AG09309 (cell line): ENCODE measurements at places on chromosomes 4 and X.

DNA sequence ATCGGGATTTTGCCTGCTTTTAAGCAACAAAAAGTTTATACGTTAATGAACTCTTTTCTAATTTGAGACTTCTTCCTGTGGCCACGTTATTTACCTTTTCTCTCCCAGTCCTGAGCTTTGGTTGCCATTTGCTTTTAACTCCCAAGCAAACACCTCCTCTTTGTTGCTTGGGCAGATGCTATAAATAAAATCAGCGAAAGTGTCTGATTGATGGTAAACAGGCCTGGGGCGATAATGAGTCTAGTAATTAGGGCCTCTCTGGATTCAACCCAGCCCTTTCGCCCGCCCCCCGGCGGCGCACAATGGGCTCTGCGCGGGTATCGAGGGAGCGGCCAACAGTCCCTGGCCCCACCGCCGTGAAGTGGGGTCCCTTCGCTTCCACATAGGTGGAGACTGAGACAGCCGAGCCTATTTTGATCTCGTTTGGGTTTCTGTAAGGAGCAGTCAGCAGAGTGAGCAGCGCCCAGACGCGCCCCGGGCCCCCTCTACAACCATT, 790 bp downstream of the CLGN start:
- no peak for DNase-seq

DNA sequence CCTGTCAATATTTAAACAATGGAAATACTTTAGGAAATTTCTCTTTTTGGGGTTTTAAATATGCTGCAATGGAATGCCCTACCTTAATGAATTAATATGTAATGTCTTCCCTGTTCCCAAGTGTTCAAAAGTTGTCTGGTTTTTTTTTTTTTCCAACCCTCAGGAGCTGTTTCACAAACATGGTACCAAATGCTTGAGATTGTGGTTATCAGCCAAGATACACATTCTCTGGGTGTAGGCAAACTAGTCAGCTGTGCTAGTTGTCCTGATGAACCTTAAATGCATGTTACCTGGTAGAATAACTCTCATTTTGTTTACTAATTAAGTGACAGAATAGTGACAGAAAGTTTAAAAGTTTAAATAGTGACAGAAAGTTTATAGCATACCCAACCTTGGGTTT, 50.7 kb downstream of the FHL1 start:
- DNase-seq: no peak

DNA sequence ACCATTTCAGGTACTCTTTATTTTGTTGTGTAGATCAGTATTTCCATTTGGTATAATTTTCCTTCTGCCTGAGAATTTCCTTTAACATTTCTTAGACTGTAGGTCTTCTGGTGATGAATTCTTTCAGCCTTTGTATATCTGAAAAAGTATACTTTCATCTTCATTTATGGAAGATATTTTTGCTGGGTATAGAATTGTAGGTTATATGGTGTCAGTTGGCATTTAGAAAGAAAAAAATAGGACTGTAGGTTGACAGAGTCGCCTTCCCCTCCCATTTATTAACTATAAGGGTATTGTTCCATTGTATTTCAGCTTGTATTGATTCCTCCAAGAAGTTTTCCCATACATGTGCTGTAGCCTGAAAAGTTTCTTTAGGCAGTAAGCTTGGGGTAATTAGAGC, 71.9 kb downstream of the KDM6A start:
- no peak for DNase-seq

- no peak for DNase-seq
Observed at GRCh38 chrX:103151799-103152198, 58.9 kb upstream of the NXF3 start.

- DNase-seq: no peak
Observed at GRCh38 chr4:166078955-166079354, 205.9 kb downstream of the TLL1 start.

DNA sequence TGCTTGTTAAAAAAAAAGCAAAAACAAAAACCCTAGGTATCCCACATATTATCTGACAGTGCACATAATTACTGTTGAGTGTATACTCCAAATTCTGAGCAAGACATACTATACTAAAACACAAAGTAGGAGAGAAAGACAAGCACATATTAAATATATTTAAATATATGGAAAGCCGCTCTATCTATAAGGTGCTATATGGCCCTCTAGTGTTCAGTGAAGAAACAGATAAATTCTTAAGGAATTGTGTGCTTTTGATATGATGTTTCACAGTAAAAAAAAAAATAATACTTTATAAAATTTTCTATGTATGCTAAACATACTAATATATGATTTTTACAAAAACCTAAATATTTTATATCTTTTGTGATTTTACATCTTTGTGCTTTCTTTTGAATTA, 137.8 kb downstream of the FBXW7 start:
- DNase-seq: no peak

GRCh38 chrX:66110112-66110511, 53.9 kb upstream of the HEPH start:
- DNase-seq: peak; percentile 0

DNA sequence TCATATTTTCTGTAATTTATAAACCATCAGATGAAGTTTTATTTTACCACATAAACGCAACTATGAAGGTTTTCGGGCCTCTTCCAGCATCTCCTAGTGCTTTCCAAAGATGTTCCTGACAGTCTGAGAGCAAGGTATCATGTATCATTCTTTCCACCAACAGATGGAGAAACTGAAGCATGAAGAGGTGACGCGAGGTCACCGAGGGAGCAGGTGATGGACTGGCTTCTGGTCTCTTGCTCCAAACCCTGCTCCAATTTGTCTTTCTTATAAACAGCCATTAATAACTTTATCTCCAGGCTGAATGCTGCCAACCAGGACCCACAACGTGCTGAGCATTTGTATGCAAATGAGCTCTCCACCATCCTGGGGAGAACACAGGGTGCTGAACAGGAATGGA, 86.3 kb upstream of the MAML3 start:
- no peak for DNase-seq

- DNase-seq: no peak
Observed at GRCh38 chr4:168800926-168801325, 209.1 kb downstream of the CBR4 start.
